ENCODE measurements at places on chromosomes 12 and 14. TPM values are rescaled to one million over a fixed set of nuclear protein-coding genes. Genes with fewer than 3 reads are reported as not detected.

Gene IFI27
- 4.9 TPM for total RNA-seq

DNA sequence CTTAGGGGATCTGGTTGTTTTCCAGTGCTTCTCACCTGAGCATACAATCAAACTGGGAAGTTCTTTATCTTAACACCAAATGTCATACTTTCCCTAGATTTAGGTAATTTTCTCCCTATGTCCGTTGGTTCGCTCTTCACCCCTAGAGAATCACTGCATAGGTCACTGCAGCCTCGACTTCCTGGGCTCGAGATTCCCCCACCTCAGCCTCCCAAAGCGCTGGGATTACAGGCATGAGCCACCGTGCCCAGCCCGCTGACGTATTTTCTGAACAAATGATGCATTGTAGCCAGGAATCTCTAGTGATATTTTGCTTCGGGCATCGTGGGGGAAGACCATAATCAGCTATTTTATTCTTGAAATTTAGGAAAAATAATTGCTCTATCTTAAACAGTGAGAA is 1.1 kb upstream of the RPL41 start:
- no peak for DNase-seq
- peaks cover 13% of the 10 kb centered on the region for H3K4me1 ChIP-seq
- H3K27ac ChIP-seq, result peak overlapping the region; percentile 95
- peaks cover 46% of the 10 kb centered on the region for H3K36me3 ChIP-seq
- H3K4me3 ChIP-seq, result peak overlapping the region; percentile 71

Gene XRCC3
- 82.1 TPM for total RNA-seq

Gene CPM
- 0.81 TPM for total RNA-seq

Gene LHX5
- not detected for total RNA-seq

Gene OR6C2
- total RNA-seq, result not detected

Gene RNASE1
- not detected for total RNA-seq

DNA sequence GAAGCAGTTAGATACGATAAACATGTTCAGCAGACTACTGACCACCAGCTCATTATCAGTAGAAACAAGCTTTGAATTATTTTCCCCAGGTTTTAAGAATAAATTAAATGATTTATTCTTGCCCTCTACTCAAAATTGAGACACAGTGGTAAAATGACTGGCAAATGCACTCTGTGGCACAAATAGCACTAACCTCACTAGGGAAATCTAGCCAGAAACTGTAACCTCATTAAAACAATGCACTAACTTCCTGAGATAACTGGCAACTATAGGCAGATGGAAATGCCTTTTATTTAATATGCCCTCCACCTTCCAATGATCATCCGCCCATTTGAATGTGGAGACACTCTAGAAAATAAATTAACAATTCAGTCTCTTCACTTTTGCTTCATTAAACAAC is 33.2 kb downstream of the CPNE8 start:
- H3K4me1 ChIP-seq, result peaks cover 4% of the 10 kb centered on the region
- DNase-seq, result no peak
- H3K27ac ChIP-seq, result no peak overlapping the region
- no peaks in the 10 kb centered on the region for H3K36me3 ChIP-seq
- no peaks in the 10 kb centered on the region for H3K27me3 ChIP-seq

GRCh38 chr12:1171657-1172408 is 180.8 kb downstream of the ERC1 start:
- H3K4me3 ChIP-seq, result no peak overlapping the region
- peaks cover 21% of the 10 kb centered on the region for H3K4me1 ChIP-seq
- H3K27me3 ChIP-seq, result no peaks in the 10 kb centered on the region
- peak; percentile 85 for DNase-seq
- peak overlapping the region; percentile 56 for H3K27ac ChIP-seq
- no peaks in the 10 kb centered on the region for H3K36me3 ChIP-seq

GRCh38 chr14:95549656-95550585 is 15.1 kb downstream of the GLRX5 start:
- no peaks in the 10 kb centered on the region for H3K27me3 ChIP-seq
- peaks cover 3% of the 10 kb centered on the region for H3K36me3 ChIP-seq
- no peak for DNase-seq
- no peak overlapping the region for H3K4me3 ChIP-seq
- no peaks in the 10 kb centered on the region for H3K4me1 ChIP-seq
- H3K27ac ChIP-seq, result no peak overlapping the region

Measured in A673 (cell line).